Right lobe of liver (tissue), 6 donors: ENCODE measurements at places on chromosomes 12 and 14. TPM values are rescaled to one million over a fixed set of nuclear protein-coding genes. Genes with fewer than 3 reads are reported as not detected.

GRCh38 chr14:20529806-20530205 is 24.5 kb downstream of the RNASE10 start:
- DNase-seq = no peak

DNA sequence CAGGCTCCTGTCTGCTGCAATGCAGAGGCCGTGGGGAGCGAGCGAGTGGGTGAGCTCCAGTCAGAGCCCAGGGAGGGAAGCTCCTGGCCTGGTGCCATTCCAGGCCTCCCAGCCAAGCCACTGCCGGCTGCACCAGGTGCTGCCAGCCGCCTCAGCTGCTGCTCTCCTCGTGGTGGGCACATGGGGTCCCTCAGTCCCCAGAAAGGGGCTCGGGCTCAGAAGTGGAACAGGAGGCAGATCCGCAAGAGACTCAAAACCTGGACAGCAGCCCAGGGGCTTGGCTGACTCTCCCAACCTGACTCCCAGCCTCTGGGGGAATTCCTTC is 2.4 kb downstream of the ABCB9 start:
- DNase-seq = no peak

DNA sequence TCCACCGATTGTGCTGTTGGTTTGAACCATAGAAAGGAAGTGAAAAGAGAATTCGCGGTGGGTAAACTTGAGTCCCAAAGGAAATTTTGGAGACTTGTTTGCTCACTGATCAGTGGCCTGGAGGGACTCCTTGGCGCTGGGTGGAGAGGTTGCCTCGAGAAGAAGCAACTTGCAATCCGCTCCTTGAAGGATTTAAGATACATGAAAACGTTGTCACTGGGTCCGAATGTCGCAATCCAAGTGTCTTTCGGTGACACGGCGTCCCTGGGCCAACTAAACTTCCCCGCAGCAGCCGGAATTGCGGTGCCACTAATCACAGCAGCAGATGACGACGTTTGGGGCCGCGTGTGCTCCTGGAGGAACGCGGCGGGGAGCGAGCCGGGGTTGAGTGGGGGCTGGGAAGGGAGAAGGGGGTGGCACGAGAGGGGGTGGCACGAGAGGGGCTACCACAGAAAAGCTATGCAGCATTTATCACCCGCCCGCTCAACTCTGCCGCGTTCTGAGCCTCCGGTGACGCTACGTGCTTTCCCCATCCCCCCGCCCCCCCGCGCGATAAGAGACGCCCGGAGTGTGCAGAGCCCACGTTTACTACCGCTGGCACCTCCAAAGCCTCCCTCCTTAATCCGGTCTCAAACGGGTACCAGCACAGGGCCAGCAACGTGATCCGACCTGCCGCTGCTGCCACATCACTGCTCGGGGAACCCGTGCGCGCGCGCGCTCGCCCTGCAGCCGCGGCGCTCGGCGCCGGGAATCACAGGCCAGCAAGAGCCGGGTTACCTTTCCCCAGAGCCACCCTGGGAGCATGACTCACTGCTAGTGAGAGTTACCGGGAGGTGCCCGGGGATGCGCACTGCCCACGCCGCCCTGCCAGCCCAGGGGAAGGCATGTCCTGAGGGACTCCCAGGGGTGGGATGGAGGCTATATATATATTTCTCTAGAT is 833 bp upstream of the BHLHE41 start:
- peak; percentile 81 for DNase-seq

ACOT4 gene
- 14.4 TPM for total RNA-seq

MGAT4C gene
- 0.07 TPM for total RNA-seq

SERPINA1 gene
- 18,575 TPM for total RNA-seq

LRRC10 gene
- not detected for total RNA-seq
